ENCODE measurements at places on chromosomes 4 and X.

DNA sequence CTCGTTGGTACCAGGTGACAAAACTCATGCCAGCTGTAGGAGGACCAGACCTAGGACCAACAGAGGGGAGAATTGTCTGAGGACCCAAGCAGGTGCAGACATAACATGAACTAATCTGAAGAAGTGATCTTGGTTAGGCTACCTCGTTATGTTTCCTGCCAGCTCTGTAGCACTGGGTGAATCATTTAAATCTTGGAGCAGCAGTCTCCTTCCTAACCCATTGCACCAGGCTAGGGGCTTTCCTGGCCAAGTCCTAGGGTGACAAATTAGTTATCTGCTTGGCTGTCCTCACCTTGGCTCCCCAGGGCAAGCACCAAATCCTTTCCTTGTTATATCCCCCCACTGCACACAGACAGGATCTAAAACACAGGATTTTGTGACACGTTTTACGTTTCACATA lies 87.8 kb downstream of the WWC2 start:
- no peak for DNase-seq

DNA sequence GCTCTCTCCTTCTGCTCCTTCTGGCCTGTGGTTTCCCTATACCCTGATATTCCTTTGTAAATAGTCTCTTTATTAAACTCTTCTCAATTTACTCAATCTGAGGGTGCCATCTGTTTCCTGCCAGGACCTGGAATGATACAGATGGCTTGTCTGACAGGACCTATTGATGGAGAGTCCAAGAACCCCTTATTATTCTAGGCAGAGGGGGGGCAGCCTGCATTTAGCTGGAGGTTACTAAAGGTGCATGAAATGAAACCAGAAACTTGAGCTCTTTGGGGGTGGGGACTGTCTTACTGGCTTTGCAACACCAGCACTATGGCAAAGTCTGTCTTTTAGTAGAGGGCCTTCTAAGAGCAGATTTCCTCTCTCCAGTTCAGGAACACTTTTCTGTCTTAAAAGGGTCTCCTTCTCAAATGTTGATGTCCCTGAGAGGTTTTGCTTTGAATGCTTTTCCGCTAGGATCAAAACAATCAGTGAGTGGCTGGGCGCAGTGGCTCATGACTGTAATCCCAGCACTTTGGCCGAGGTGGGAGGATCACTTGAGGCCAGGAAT lies 162.5 kb upstream of the MED14 start:
- DNase-seq, result no peak

- DNase-seq, result no peak
Observed at GRCh38 chrX:131874300-131874699, 148.8 kb upstream of the STK26 start.

DNA sequence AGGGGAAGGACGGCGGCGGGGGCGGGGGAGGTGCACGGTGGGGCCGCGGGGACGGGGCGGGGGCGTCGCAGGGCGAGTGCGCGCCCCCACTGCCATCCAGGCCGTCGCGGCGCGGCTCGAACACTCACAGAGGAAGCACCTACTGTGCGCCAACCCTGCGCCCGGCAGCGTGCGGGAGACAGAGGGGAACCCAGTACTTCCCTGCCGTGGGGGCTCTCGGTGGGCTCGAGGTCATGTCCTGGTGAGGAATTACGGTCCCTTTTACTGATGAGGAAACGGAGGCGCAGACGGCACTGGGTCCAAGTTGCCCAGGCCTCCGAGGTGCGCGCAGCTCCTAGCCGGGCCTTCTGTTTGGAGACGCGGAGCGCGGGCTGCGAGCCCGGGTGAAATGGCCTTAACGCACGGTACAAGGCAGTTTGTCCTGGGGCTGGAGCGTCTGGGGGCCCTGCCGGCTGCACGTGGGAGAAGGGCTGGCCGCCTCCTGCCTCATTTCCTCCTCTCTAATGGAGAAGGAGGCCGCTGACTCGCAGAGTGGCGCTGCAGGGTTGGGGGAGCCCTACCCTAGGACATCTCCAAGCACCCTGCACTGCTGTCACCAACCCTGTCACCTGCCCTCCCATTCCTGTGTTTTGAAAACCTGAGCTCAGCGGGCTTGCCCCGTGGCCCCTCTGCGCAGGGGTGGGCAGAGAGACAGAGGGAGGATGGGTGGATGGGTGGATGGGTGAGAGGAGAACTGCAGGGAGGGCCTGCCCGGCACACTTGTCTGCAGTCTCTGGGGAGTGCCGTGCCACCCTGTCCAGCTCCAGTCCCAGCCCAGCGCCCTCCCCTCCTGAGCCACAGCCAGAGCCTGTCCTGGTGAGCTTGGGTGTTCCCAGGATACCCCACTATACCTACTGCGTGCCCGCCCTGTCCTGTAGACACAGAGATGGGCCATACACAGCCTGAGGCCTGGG lies 106.0 kb downstream of the ADRA2C start:
- no peak for DNase-seq

GRCh38 chr4:35725131-35725530 lies 519.2 kb downstream of the ARAP2 start:
- DNase-seq, result peak; percentile 16

DNA sequence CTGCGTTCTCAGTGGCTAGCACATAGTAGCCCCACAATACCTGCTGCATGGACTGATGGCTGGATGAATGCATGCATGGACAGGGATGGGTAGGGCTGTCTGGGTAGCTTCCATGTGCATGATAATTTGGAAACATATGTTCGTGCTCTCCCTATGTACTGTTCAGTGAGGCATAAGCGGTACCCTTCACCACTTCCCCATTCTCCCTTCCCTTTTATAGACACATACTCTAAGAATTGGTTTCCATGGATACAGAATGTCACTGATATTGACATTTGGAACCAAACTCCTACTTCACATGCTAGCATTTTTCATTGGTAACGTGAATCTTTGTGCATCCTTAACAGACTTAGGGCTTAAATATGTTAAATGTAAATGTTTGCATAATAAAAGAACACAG lies 20.4 kb downstream of the USP46 start:
- peak; percentile 11 for DNase-seq

GRCh38 chrX:15549189-15550012 lies 48.8 kb downstream of the BMX start:
- no peak for DNase-seq

GRCh38 chr4:140662082-140662869 lies 93.5 kb upstream of the UCP1 start:
- DNase-seq, result no peak

DNA sequence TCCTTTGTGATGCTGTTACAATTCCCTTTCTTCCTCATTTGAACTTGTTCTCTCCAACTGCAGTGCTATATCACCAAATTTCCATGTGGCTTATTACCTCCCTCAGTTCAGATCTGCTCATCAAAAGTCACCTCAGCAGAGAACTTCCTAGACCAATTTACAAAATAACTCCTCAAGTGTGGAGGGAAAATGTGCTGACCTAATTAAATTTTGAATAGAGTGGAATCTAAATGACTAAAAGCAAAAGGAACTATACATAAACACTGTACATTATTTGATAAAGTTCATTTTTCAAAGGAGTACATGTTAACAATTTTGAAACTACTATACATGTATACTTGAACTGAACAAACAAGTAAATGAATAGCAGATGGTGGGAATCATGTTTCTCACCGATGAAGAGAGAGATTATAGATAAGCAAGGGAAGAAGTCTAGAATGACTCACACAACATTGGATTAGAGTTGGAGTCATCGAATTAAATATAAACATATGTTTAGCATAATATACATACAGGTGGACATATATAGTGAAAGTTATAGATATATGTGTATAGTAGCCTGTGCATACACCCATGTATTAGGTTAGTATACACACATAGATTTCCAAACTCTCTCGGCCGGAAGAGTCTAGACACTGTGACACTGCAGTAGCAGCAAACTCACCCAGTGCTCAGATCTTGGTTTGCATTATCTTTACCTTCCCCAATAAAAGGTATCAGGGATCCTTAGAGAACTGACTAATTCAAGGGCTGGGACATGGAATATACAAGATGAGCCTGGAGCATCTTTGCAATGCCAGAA lies 318.7 kb downstream of the PCDH18 start:
- no peak for DNase-seq

DNA sequence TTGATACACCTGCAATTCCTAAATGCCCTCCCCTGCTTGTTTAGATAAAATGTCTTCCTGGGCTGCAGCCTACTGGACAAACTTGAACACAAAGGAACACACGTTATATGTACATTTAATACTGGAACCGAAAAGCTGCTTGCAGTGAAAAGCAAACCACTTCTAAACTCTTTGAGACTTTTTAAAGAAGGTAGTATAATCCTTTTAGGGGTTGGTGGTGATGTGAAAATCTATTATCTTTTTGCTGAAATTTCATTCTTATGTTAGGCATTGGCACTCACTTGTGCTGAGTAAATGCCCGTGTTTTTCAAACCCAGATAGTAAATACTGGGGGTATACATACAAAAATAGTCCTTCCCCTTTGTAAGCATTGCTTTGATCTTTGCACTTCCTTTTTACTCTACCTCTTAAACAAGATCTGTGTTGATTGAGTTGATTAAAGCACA lies 2.2 kb downstream of the NFKB1 start:
- peak; percentile 17 for DNase-seq

DNA sequence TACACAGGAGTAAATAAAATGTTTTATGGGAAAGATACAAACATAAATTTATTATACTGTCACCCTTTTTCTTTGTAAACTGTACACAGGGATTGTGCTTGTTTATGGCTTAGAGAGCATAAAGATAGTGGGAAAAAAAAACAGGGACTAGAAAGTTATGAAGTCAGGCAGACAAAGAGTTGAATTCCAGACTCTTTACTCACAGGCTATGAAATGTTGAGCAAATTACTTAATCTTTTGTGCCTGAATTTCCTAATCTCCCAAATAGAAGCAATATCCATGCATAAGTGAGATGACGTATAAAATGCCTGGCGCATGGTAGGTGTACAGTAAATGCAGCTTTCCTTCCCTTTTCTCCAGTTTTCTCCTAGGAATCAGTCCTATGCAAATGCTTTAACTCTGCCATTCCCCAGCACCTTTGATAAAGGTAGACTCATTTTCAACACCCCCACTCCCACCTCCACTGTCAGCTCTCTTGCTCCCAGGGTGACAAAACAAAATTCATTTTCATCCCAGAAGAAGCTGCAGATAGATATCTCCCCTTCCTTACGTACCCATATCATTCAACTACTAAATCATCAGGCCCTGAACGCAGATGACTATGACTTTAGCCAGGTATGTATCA lies 44.5 kb upstream of the BTC start:
- DNase-seq, result no peak

DNA sequence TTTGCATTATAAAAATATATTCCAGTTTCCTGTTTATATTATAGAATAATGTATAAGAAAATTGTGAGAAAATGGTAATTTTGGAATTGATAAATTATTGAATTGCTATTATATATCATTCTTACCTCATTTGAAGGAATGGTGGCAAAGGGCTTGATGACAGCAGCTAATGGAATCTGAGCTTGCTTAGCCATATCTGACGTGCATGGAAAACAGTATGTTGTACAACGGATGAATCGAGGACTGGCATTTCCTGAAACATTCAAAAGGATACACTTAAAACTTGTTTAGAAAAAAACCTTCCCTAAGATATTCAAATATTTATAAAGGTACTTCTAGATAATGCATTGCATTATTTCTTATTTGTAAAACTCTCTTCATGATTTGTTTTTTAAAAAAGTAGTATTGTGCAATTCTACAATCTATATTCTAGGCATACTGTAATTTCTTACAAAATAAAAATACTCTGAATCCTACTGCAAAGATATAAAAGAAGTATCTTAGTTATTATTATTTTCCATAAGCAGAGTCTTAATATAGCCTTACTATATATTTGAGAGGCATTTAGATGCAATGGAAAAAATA lies 38.3 kb downstream of the SEC24D start:
- DNase-seq, result no peak

GRCh38 chr4:8319061-8319460 lies 49.5 kb downstream of the HTRA3 start:
- no peak for DNase-seq

- DNase-seq, result no peak
Observed at GRCh38 chr4:141807103-141807891, 170.9 kb downstream of the IL15 start.

- no peak for DNase-seq
Observed at GRCh38 chr4:163665521-163666331, 171.2 kb downstream of the TMA16 start.

- DNase-seq, result no peak
Observed at GRCh38 chr4:73479323-73479722, 2.2 kb upstream of the AFM start.

DNA sequence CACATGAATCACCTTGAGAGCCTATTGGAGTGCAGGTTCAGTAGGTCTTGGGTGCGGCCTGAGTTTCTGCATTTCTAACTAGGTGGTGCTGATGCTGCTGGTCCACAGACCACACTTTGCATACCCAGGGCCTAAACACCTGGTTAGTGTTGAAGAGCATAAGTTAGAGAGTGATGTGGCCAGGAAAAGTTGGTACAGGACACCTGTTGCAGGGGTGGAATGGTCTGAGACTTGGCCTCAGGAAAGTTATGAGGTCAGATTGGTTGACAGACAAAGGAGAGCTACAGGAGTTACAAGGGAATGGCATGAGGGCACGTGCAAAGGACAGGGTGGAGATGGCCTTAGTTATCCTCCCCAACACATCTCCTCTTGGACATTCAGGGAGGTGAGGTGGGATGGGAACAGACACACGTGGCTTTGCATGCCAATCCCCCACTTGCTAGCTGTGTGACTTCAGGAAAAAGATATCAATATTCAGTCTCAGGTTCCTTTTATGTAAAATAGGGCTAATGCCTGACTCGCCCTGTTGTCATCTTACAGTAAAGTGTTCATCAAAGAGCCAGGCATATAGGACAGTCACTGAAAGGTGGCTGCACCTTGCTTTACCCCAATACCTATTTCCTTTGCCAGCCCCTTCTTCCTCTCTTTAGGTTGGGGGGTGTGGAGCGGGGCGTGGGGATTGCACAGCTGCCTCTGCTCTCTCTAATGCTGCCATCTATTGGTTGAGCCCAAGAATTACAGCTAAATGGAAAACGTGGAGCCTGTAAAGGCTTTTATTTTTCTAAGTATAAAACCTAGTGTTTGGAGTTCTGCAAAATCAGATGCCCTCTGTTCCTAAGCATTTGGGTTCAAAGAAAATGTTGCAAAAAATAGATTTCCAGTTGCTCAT lies 47.5 kb downstream of the ATG4A start:
- DNase-seq, result no peak

- no peak for DNase-seq
Observed at GRCh38 chrX:115581759-115582615, 21.0 kb downstream of the PLS3 start.

DNA sequence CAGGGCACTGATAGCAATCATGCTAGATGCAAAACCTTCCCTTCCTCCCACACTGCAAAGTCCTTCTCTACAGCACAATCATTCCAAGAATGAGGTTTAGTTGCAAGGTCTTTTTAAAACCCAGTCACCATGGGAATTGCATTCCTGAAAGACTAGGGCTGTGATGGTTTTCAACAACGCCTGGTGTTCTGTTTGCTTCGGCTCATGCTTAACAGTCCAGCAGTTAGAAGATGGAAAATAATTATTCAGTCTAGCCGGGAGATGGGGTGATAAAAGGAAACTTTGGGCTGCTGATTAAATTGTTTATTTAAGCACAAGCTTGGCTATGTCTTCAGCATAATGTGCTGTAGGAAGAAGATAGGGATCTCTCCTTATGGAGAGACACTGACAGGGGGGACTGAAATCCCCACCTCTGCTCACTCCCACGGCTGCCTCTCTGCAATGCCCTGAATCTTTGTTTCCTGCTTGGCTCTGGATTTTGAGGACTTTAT lies 211.4 kb downstream of the MID1IP1 start:
- no peak for DNase-seq
